ENCODE measurements at places on chromosomes 11 and 22.

GRCh38 chr11:57335343-57336110 lies at the start of gene SSRP1:
Gene SSRP1 (minus strand): TSS chr11:57335892. CDS start chr11:57335121, 771 bp downstream.
- DNase-seq: peak; percentile 87

DNA sequence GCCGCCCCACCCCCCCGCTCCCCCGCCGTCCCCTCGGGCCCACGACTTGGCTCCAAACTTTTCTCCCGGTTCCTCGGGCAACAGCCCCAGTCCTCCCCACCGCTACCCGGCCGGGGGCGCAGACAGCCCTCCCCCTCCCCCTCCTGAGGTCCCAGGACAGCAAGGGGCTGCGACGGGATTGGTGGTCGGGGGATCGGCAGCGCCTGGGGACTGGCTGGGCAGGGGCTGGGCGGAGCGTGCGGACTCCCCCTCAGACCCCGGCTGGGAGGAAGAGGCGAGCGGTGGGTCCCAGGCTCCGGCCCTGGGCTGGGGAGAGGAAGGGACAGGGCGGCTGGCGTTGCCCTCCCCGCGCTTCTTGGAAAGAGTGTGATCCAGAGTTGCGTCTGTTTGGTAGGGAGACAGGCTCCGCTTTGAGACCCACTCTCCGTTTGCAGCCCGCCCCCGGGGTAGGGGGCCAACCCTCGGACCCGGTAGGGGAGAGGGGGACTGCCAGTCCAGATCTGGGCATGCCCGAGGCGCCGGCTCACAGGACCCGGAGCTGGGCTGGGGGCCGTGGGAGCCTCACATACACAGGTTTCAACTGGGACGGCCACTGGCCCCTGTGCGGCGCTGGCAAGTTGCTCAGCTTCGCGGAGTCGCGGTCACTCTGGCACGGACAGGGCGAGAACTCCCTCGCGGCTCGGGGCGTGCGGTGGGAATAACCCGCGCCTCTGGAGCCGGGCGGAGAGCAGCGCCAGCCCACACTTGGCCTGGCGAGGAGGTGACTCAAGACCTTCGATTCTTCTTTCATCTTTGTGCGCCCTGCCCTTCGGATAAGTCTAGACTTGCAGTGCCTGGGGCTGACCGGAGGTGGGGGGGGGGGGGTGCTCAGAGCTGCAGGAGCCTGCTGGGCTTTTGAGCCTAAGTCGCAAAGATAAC lies 999 bp downstream of the TSKU start:
- DNase-seq: no peak

GRCh38 chr11:122273476-122274191 lies 157.6 kb upstream of the BLID start:
- no peak for DNase-seq

DNA sequence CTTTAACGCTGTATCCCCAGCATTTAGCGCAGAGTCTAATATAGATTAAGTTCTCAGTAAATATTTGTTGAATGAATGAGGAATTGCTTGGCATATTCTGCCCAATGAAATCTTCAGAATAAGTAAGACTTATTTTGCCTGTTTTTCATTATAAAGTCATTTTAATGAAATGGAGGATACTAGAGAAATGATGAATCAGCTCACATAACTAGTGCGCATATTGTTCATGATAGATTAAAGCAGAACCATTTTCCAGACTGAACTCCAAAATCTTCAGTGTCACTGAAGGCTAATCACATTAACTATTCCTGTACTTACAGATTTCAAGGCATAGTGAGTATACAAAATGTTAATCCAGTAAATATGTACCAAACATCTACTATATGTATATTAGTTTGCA lies 29.6 kb downstream of the ACER3 start:
- DNase-seq: no peak
